ENCODE measurements at places on chromosomes 13 and 19.

- DNase-seq = no peak
Observed at GRCh38 chr13:112839356-112840105, 129.5 kb upstream of the MCF2L start.

- DNase-seq = no peak
Observed at GRCh38 chr13:111251646-111252445, 68.6 kb upstream of the TEX29 start.

- DNase-seq = peak; percentile 34
Observed at GRCh38 chr13:24161010-24161775, 673 bp downstream of the SPATA13 start.

GRCh38 chr13:40681341-40682146 is 15.1 kb upstream of the FOXO1 start:
- DNase-seq = no peak

DNA sequence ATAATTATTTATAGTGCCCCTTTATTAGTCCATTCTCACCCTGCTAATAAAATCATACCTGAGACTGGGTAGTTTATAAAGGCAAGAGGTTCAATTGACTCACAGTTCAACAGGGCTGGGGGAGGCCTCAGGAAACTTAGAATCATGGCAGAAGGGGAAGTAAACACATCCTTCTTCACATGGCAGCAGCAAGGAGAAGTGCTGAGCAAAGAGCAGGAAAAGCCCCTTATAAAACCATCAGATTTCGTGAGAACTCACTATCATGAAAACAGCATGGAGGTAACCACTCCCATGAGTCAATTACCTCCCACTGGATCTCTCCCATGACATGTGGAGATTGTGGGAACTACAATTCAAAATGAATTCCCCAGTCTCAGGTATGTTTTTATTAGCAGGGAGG is 89.9 kb upstream of the STARD13 start:
- DNase-seq = no peak

GRCh38 chr19:50047671-50048070 is 21.9 kb downstream of the ZNF473 start:
- no peak for DNase-seq

DNA sequence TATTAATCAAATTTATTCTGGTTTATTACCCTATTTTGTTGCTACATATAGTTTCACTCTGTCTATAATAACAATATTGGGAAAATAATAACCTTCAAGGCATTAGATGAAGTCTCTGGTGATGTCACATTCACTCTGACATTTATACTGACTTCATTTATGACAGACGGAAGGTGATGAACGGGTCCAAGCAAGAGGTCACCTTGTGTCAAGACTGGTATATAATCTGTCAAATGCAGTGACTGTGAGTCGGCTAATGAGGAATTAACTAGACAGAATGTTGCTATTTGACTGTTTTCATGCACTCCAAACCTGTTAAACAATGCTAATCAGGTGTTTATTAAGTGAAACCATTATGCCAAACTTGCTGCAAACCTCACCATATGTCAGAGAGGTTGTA is 800.5 kb upstream of the KLHL1 start:
- no peak for DNase-seq

DNA sequence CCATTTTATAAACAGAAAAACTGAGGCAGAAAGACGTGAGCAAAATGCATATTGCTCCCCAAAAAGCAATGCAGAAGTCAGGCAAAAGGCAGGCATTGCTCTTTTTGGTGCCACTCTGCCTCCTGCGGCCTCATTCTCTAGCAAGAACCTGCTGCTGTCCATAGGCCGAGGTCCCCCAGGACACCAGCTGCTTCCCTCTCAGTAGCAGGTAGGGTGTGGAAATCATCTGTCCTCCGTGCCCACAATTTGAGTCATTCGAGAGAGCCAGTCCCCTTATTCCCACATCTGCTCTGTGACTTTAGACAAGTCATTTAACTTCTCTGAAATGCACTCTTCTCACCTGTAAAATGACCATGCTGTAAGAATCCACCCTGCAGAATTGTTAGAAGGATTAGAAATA is 50.0 kb downstream of the TNFRSF19 start:
- no peak for DNase-seq

DNA sequence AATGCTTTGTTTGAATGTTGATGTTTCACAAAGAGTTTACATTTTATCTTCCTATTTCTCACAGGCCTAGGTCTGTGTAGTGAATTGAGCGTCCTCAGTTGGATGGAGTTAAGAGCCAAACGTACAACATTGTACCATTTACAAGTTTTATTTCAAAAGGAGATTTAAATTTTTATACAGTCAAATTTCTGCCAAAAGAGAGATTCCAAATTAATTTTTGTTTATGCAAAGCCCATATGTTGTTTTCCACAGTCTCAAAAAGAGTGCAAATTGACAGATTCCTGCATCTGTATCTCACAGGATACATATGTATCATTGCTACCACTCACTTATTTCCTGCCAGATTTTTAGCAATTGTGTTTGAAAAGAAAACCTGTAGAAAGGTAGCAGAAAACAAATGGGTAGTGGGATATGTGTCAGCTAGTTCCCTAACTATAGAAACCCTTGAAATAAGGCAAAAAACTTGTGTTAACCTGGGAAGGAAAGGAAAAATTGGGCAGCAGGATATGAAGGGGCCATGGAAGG is 46.1 kb downstream of the DGKH start:
- no peak for DNase-seq

DNA sequence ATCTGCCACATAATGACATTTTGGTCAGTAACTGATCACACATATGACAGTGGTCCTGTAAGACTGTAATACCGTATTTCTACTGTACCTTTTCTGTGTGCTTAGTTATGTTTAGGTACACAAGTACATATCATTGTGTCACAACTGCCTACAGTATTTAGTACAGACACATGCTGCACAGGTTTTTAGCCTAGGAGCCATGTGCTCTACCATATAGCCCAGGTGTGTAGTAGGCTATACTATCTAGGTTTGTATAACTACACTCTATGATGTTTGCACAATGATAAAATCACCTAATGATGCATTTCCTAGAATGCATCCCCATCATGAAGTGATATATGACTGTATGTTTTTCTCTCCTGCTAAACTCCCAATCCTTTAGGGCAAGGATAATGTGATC is 61.2 kb upstream of the MIR17HG start:
- DNase-seq = no peak

DNA sequence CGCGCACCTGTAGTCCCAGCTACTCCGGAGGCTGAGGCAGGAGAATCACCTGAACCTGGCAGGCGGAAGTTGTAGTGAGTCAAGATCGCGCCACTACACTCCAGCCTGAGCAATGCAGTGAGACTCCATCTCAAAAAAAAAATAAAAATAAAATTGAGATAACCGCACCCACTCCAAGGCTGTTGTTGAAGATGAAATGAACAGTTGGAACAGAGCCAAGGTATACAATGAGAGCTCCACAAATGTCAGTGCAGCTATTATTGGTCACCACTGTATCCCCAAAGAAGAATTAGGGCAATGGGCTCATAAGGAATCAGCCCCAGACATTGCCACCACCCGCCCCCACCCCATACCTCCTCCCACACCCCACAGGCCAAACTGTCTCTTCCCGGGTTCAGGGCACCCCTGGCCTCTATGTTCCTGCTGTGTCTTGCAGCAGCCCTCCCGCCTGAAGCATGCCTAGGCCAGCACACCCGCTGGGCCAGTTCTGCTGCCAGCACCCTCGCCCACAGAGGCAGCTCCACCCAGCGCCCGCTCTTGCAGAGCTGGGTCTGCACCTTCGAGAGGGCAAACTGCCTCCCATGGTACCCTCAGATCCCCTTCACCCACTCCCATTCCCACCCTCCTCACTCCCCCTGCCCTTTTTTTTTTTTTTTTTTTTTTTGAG is 3.5 kb upstream of the S1PR5 start:
- DNase-seq = no peak

DNA sequence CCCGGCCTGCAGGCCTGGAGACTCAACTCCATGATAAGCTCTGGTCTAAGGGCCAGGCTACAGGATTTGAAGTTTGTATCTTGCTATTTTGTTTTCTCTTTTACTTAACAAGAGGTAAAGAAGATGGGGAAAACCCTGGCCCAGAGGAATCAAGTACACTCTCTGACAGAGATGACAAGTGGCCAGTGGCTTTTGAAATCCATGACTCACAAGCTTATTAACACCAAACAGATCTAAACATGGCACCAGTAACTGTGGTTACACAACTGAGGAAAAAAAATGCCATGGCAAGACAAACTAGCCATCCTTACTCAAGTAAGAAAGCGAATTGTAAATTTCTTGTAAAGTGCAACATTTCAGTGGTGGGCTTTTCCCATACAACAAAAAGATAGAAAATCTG is 72.6 kb upstream of the SERTM1 start:
- DNase-seq = no peak

DNA sequence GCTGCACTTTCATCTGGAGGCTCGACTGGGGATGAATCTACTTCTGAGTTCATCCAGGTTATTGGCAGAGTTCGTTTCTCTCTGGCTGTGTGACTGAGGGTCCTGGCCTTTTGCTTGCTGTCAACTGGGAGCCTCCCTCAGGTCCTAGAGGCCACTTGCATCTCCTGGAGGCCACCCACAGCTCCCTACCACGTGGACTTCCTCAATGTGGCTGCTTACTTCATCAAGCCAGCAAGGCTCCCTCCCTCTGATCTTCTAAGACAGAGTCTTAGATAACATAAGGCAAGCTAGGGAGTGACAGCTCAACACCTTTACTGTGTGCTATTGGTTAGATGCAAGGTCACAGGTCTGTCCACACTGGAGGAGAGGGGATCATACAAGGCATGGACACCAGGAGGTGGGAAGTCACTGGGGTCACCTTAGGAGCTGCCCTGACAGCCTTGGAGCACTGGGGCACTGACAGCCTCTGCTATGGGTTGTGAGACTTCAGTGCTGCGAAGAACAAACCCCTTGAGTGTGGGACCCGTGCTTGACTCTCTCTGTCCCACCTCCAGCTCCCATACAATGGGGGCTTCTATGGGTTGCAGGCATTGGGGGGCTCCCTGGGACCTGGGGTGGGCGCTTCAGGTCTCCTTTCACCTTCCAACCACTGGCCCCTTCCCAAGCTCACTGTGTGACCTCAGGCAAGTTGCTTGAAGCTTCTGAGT is 5.3 kb downstream of the FAM187B start:
- no peak for DNase-seq

DNA sequence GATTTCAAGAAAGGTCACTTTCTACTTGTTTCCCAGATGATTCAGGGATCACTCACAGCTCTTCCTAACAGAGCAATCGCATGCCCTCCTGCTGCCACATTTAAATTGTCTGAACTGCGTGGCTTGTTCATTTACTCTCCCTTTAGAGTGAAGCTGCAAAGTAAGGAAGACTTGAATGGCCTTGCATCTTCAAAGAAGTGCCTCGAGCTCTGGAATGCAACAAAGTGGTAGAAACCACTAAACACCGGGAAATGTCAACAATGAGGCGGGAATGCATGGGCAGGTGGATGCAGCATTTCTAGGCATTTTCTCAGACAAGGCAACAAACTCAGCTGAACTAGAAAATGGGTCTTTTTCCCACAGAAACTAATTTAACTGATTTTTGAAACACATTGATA is 10.3 kb upstream of the DACH1 start:
- peak; percentile 18 for DNase-seq

DNA sequence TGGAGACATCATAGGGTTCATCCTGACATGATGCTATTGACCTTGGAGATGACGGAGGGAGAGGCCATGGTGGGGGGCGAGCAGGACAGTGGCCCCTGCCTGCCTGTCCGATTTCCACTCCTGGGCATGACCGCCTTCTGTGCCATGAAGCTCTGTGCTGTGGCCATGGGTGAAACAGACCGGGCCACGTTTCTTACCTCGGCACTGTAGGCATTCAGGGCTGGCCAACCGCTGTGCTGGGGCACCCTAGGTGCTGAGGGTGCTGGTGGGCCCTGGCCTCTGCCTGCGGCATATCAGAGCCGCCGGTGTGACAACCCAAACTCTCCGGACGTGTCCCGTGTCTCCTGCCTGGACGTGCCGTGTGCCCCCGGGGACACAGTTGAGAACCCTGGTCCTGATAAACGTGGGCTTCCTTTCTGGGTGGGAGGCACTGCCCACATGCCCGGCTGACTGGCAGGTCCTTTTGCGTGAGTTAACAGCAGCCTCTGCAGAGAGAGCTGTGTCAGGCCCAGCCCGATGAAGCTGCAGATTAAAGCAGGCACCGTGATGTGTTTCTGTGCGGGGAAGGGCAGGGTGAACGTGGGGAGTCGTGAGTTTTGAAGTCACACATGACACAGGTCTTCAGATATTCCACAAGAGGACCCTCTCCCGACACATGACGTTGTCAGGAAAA is 46.5 kb downstream of the TMEM255B start:
- no peak for DNase-seq

DNA sequence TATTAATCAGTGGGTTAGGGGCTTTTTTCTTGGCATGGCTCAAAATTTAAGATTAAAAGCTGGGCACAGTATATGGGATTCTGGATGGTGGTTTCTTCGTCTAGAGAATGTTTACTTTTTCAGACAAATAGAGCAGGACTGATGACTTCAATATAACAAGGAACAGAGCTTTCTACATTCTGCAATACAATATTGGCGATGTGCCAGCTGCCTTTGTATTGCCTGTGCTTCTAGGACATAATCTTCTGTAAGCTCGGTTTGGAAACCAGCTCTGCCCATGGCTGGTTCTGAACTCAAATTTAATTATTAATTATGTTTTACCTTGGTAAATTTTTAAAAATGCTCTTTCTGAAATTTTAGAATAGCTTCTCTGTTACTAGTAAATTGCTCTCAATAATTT is 139.1 kb upstream of the TRPC4 start:
- DNase-seq = no peak

DNA sequence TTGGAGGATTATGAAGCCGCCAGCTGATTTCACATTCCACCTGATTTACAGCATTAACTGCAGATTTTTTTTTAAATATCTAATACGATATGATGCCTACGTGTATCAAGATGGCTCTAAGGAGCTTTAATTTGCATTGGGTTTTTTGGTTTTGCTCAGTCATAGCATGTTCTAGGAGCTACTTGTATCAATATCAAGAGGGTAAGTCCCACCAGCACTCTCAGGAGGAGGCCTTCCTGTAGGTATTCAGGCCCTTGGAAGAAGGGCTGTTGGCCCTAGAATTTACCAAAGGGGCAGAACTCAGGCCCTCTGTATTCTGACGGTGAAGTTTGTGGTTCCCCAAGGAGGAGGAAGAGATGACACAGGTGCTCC is 97.2 kb upstream of the IPO5 start:
- no peak for DNase-seq
